ENCODE measurements at places on chromosomes 5 and 9. TPM values are rescaled to one million over a fixed set of nuclear protein-coding genes. Genes with fewer than 3 reads are reported as not detected.

DNA sequence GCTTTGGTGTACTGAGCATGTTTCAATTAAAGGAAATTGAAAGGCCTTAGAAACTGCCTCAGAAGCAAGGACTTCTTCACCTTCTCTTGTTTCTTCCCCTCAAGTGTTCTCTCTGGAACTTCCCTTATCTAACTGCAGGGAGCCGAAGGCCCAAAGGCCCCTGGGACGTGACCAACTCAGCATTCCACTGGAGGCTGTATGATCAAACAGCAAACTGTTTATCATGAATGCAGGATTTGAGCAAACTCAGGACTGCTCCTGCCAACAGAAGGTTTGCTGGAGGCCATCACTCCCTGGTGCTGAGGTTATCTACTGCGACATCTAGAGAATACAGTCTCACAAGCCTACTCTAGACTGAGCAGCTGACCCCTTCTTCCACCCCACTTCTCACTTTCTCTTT, 4.8 kb upstream of the CDH10 start:
- DNase-seq, result no peak

GRCh38 chr5:3103262-3103811, 351.9 kb upstream of the IRX2 start:
- no peak for DNase-seq

GRCh38 chr5:145660897-145661640, 174.1 kb downstream of the PRELID2 start:
- DNase-seq, result no peak

DNA sequence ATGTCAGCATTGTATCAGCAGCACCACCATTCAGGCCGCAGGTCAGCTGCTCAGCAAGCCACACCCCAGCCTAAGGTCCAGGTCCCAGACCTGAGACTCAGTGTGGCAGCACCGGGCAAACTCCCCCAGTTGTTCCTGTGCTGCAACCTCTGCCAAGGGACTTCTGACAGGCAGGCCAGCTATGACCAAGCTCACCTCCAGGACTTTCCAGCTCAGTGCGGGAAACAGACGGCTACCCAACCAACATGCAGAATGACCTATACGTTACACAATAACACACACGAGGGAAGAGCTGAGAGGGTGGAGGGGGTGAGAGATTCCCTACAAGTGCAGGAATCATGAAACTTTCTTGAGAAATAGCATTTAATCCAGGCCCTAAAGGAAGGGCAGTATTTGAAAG, 143.7 kb downstream of the FSTL4 start:
- peak; percentile 22 for DNase-seq

DNA sequence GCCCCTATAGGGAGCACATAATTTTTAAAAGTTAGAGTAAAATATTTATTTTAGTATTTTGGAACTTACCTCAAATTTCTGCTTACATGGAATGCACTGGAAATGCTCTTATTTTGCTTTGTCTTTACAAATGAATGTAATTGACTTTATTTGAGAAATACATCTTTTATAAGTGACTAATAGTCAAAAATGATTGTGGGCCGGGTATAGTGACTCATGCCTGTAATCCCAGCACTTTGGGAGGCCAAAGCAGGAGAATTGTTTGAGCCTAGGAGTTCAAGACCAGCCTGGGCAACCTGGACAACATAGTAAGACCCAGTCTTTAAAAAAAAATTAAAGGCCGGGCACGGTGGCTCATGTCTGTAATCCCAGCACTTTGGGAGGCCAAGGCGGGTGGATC, 5.8 kb downstream of the HMGCR start:
- DNase-seq, result no peak

DNA sequence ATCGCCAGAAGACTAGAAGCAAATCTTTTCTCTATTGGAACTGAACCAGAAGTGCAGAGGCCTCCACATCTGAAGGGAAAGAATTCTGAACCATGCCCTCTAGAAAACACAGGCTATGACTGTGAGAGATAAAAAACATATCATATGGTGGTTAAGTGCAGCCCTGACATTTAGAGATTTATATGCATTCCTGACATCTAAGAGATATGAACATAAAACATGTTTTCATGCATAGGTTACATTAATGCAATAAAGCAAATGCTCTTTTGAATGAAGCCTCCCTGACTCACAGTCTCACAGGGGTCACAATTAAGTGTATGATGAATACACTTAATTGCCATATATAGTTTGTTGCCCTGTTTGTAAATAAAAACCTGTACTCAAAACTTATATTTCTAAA, 28.9 kb upstream of the CKMT2 start:
- DNase-seq, result no peak

Gene LCN9
- not detected for total RNA-seq

Gene SH3TC2
- total RNA-seq, result 0.43 TPM

Gene TMEM8B
- total RNA-seq, result 4.4 TPM

Gene BTNL9
- total RNA-seq, result 8.8 TPM

Gene PCDHGA8
- total RNA-seq, result 0.35 TPM

Measured in left lobe of liver (tissue), 2 donors.